ENCODE measurements at places on chromosomes 12 and 14.
A peak's percentile ranks its signal among the peaks of the same experiment; 100 is the strongest.

DNA sequence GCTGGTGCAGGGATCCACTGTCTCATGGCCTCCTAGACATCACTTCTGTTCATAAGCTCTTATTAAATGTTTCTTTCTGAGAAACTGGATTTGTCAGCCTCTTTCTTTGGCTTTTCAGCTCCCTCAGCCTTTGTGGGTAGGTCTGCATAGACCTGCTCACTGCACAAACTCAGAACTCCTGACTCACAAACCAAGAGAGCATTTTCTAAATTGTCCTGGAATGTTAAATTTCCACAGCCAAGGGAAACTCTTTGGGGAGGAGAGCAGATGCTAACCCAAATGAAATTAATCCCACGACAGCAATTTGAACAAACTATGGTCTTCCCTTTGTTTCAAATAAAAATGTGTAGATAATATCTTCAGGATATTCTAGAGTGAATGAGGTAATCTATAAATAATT, 19.5 kb upstream of the CERS5 start:
- no peak for DNase-seq

GRCh38 chr12:110501399-110501751, 536 bp downstream of the VPS29 start:
- peak; percentile 51 for DNase-seq

GRCh38 chr14:63666335-63666734, 24.7 kb upstream of the WDR89 start:
- no peak for DNase-seq

GRCh38 chr14:100115236-100115635, 44.2 kb downstream of the DEGS2 start:
- no peak for DNase-seq

GRCh38 chr12:44431647-44432343, 444.3 kb downstream of the NELL2 start:
- no peak for DNase-seq
